DND-41 (cell line): ENCODE measurements at places on chromosomes 6 and 20.

DNA sequence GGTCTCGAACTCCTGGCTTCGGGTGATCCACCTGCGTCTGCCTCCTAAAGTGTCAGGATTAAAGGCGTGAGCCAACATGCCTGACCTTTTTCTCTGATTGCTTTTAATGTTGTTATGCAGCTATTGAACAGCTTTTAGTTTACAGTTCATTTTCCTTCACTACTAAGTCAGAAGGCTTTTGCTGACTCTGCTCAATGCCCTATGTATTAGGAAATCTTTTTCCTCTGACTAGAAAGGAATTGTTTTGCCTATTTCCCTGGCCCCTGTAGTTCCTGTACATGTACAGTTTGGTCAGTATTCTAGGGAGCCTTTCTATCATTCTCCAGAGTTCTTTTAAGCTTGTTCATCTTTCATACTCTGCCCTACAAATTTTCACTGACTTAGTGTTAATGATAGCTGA lies 280.2 kb downstream of the CDKAL1 start:
- no peak overlapping the region for H3K27ac ChIP-seq
- H3K4me1 ChIP-seq = no peaks in the 10 kb centered on the region
- H3K27me3 ChIP-seq = no peaks in the 10 kb centered on the region
- no peaks in the 10 kb centered on the region for H3K36me3 ChIP-seq
- no peak for DNase-seq

DNA sequence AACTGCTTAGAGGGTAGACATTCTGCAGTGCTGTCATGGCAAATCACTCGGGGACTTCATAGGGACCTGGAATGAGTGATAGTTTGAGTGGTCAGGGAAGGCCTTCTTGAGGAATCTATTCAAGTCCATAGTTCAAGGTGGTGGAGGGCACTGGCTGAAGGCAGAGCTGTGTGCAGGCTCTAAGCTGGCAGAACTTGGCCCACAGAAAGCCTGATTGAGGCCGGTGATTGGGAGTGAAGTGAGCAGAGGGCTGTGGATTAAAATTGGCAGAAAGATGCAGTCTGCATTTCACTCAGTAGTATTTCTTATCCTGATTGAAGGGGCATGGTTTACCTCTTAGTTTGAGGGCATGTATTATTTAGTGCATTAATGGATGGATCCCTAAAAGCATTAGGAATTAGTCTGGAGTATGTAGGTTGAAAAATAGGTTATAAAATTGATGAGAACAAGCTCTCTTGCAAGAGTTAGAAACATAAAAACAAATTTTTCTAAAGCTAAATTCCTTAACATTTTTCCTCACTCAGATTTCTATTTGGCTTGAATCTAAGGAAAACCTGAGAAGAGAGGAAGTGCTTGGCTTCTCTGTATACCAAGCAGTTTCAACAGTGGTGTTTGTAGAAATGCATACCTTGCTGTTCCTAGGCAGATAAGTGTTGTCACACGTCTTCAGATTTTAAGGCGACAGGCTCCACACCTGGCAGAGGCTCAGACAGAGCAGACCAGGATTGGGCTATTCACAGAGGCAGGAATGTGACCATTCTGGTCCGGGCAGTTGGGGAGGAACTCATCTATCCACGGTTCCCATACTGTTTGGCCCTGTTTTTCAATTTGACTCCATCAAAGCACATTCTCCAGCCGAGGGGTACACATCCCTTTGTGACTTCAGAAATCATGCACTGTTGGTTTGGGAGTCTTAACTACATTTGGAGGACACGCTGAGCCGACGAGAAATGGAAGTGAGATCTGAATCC lies 45.2 kb downstream of the UTRN start:
- H3K27ac ChIP-seq = no peak overlapping the region
- DNase-seq = no peak
- H3K4me1 ChIP-seq = peaks cover 20% of the 10 kb centered on the region
- no peaks in the 10 kb centered on the region for H3K27me3 ChIP-seq
- no peak overlapping the region for H3K4me3 ChIP-seq

GRCh38 chr20:24647713-24648112 lies 178.3 kb downstream of the SYNDIG1 start:
- H3K4me3 ChIP-seq = no peak overlapping the region
- no peaks in the 10 kb centered on the region for H3K27me3 ChIP-seq
- H3K27ac ChIP-seq = no peak overlapping the region
- H3K4me1 ChIP-seq = peaks cover 10% of the 10 kb centered on the region
- no peaks in the 10 kb centered on the region for H3K36me3 ChIP-seq

GRCh38 chr6:75563032-75563431 lies 38.6 kb upstream of the SENP6 start:
- H3K27me3 ChIP-seq = no peaks in the 10 kb centered on the region
- H3K27ac ChIP-seq = no peak overlapping the region
- H3K36me3 ChIP-seq = no peaks in the 10 kb centered on the region
- no peak overlapping the region for H3K4me3 ChIP-seq

DNA sequence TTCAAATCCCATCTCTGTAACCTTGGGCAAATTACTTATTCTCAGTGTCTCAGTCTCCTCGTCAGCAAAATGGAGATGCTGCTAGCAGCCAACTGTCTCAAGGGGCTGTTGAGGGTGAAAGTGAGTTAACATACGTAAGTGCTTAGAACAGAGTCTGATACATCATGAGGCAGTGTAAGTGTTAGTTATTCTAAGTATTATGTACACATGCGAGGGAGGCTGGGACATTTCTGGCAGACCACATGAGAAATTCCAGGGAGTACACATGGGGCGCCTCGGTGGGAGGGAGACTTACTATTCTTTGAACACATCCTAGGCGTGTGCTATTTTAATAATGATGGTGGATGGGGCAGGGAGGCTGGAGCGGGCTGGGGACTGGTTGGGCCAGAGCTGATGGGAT lies 99.1 kb downstream of the DLGAP4 start:
- DNase-seq = no peak
- H3K4me1 ChIP-seq = no peaks in the 10 kb centered on the region
- H3K27me3 ChIP-seq = no peaks in the 10 kb centered on the region
- no peaks in the 10 kb centered on the region for H3K36me3 ChIP-seq
- no peak overlapping the region for H3K27ac ChIP-seq
- H3K4me3 ChIP-seq = no peak overlapping the region

GRCh38 chr6:3480009-3480408 lies 23.2 kb upstream of the SLC22A23 start:
- H3K36me3 ChIP-seq = no peaks in the 10 kb centered on the region
- H3K27me3 ChIP-seq = no peaks in the 10 kb centered on the region
- no peak for DNase-seq
- H3K27ac ChIP-seq = no peak overlapping the region

GRCh38 chr6:34929241-34929978 lies 40.4 kb downstream of the ANKS1A start:
- H3K4me1 ChIP-seq = no peaks in the 10 kb centered on the region
- no peaks in the 10 kb centered on the region for H3K36me3 ChIP-seq
- H3K4me3 ChIP-seq = no peak overlapping the region
- no peak overlapping the region for H3K27ac ChIP-seq

- H3K27me3 ChIP-seq = no peaks in the 10 kb centered on the region
- no peak for DNase-seq
- H3K4me3 ChIP-seq = no peak within 1 kb of the TSS
- no peaks in the 10 kb centered on the region for H3K4me1 ChIP-seq
- H3K27ac ChIP-seq = no peak within 1 kb of the TSS
- no peaks in the 10 kb centered on the region for H3K36me3 ChIP-seq
Measured at GRCh38 chr6:41286544-41287346, at the start of gene TREM1. TSS of gene TREM1 (minus strand) at chr6:41286682. CDS start at chr6:41286655, 27 bp downstream.

DNA sequence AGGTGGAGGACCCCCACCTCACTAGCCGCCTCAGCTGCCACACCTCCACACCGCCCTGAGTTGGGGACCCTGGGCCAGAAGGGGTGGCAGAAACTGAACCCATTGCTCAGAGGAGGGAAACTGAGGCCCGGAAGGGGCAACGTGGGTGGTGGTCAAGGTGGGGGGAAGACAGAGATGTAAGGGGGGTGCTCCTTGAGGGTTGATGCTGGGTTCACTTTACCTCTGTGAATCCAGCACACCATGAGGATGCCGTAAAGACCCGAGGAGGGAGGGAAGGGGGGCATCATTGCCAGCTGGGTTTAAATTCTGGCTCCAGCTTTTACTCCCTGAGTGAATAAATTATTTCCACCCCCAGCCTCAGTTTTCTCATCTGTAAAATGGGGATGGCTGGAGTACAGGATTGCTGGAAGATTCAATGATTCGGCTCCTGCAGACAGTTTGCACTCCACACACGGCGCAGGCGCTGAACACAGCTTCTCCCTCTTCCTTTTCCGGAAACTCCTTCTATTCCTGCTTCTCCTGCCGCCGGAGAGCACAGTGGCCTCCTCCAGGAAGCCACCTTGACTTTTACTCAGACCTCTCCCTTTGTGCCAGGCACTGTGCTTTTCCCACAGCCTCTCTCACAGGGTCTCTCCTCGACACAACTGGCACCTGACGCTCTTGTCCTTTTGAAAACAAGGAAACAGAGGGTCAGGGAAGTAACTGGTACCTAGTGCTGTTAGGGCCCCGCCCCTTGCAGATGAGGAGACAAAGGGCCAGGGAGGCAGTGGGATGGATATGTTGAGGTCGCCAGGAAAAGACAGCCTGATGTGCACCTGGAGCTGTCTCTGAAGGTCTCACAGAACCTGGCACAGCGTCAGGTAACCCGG lies 59.4 kb downstream of the UBE2V1 start:
- no peak for DNase-seq
- H3K4me3 ChIP-seq = no peak overlapping the region
- H3K27me3 ChIP-seq = peaks cover 6% of the 10 kb centered on the region
- no peak overlapping the region for H3K27ac ChIP-seq

GRCh38 chr6:37072526-37072925 lies 67.1 kb downstream of the FGD2 start:
- no peak overlapping the region for H3K27ac ChIP-seq
- H3K4me1 ChIP-seq = peaks cover 12% of the 10 kb centered on the region
- no peaks in the 10 kb centered on the region for H3K36me3 ChIP-seq
- DNase-seq = peak; percentile 66
- no peaks in the 10 kb centered on the region for H3K27me3 ChIP-seq

- H3K27me3 ChIP-seq = no peaks in the 10 kb centered on the region
- no peak overlapping the region for H3K27ac ChIP-seq
- DNase-seq = no peak
Measured at GRCh38 chr6:169190970-169191369, 62.7 kb downstream of the THBS2 start.

DNA sequence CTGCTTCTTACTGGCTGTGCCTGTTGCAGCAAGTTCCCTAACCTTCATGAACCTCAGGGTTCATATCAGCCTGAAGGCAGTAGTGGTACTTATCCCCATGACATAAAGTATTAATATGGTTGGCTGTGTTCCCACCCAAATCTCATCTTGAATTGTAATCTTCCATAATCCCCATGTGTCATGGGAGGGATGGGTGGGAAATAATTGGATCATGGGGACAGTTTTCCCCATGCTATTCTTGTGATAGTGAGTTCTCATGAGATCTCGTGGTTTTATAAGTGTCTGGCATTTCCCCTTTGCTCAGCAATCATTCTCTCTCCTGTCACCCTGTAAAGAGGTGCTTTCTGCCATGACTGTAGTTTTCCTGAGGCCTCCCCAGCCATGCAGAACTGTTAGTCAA lies 61.8 kb downstream of the FAM229B start:
- H3K27ac ChIP-seq = no peak overlapping the region
- no peaks in the 10 kb centered on the region for H3K4me1 ChIP-seq
- H3K27me3 ChIP-seq = peaks cover 8% of the 10 kb centered on the region
- DNase-seq = no peak
- H3K4me3 ChIP-seq = no peak overlapping the region

- H3K36me3 ChIP-seq = no peaks in the 10 kb centered on the region
- no peak overlapping the region for H3K4me3 ChIP-seq
- no peak for DNase-seq
- peaks cover 25% of the 10 kb centered on the region for H3K27me3 ChIP-seq
- H3K4me1 ChIP-seq = peaks cover 8% of the 10 kb centered on the region
Measured at GRCh38 chr20:57437672-57438330, 46.6 kb downstream of the RBM38 start.

GRCh38 chr6:166143011-166143410 lies 24.6 kb downstream of the TBXT start:
- H3K36me3 ChIP-seq = no peaks in the 10 kb centered on the region
- no peak overlapping the region for H3K27ac ChIP-seq
- no peak overlapping the region for H3K4me3 ChIP-seq

GRCh38 chr20:20683481-20684321 lies 28.7 kb downstream of the RALGAPA2 start:
- no peak overlapping the region for H3K4me3 ChIP-seq
- no peaks in the 10 kb centered on the region for H3K4me1 ChIP-seq
- no peak for DNase-seq
- no peaks in the 10 kb centered on the region for H3K27me3 ChIP-seq

GRCh38 chr6:132683543-132683942 lies 24.6 kb upstream of the TAAR1 start:
- H3K36me3 ChIP-seq = no peaks in the 10 kb centered on the region
- no peak overlapping the region for H3K4me3 ChIP-seq
- H3K27me3 ChIP-seq = no peaks in the 10 kb centered on the region
- DNase-seq = no peak
- H3K4me1 ChIP-seq = no peaks in the 10 kb centered on the region

DNA sequence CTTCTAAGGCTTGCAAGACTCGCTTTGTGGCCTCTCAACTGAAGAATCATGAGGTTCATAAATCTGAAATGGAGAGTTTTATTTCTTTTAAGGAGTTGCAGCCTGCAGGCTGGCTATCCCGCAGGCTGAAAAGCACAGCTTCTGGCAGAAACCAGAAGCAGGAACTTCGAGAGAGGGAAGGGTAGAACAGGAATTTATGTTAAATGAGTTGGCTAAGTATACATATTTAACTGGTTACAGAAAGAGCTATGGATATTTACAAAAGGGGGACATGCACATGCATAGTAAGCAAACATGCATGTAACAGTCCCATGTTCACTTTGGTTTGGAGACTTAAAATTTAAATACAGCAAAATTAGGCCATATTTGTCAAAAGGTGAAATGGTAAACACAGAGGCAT lies 787.0 kb downstream of the TFAP2A start:
- H3K27ac ChIP-seq = no peak overlapping the region
- H3K36me3 ChIP-seq = no peaks in the 10 kb centered on the region
- H3K27me3 ChIP-seq = no peaks in the 10 kb centered on the region
- H3K4me3 ChIP-seq = no peak overlapping the region

DNA sequence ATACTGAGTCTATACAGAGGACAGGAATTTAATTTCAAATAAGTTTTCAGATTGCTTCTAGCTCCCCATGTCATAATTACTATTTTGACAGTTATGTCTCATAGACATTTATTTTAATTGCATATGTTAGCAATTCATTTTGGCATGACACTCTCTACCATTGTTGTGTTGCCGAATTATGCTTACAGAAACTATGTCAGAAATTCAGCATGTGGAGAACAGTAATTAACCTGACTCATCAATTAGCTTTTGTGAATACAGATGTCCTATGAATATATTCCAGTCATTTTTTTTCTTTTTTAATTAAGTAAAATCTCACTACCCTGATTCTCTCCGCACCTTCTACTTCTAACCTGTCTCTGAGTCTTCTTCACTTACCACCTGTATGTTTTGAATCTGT lies 105.1 kb downstream of the NKAIN2 start:
- DNase-seq = no peak
- H3K27ac ChIP-seq = no peak overlapping the region
- no peaks in the 10 kb centered on the region for H3K36me3 ChIP-seq
- H3K4me3 ChIP-seq = no peak overlapping the region
- no peaks in the 10 kb centered on the region for H3K27me3 ChIP-seq
- H3K4me1 ChIP-seq = no peaks in the 10 kb centered on the region

GRCh38 chr6:104699593-104700329 lies 160.0 kb downstream of the HACE1 start:
- H3K27me3 ChIP-seq = no peaks in the 10 kb centered on the region
- no peak overlapping the region for H3K4me3 ChIP-seq
- peaks cover 20% of the 10 kb centered on the region for H3K4me1 ChIP-seq
- H3K36me3 ChIP-seq = no peaks in the 10 kb centered on the region
- no peak for DNase-seq

- no peak overlapping the region for H3K27ac ChIP-seq
- no peaks in the 10 kb centered on the region for H3K36me3 ChIP-seq
- no peak for DNase-seq
- no peak overlapping the region for H3K4me3 ChIP-seq
- H3K4me1 ChIP-seq = no peaks in the 10 kb centered on the region
- peaks cover 1% of the 10 kb centered on the region for H3K27me3 ChIP-seq
Measured at GRCh38 chr20:42914302-42914701, 275.4 kb downstream of the PTPRT start.
